Aorta (tissue), 5 donors: ENCODE measurements at places on chromosomes 7 and 10.
A peak's percentile ranks its signal among the peaks of the same experiment; 100 is the strongest.

GRCh38 chr7:43309706-43310022 lies 197.2 kb downstream of the HECW1 start:
- DNase-seq, result no peak

- no peak for DNase-seq
Measured at GRCh38 chr7:80014511-80014910, 120.1 kb upstream of the GNAI1 start.

DNA sequence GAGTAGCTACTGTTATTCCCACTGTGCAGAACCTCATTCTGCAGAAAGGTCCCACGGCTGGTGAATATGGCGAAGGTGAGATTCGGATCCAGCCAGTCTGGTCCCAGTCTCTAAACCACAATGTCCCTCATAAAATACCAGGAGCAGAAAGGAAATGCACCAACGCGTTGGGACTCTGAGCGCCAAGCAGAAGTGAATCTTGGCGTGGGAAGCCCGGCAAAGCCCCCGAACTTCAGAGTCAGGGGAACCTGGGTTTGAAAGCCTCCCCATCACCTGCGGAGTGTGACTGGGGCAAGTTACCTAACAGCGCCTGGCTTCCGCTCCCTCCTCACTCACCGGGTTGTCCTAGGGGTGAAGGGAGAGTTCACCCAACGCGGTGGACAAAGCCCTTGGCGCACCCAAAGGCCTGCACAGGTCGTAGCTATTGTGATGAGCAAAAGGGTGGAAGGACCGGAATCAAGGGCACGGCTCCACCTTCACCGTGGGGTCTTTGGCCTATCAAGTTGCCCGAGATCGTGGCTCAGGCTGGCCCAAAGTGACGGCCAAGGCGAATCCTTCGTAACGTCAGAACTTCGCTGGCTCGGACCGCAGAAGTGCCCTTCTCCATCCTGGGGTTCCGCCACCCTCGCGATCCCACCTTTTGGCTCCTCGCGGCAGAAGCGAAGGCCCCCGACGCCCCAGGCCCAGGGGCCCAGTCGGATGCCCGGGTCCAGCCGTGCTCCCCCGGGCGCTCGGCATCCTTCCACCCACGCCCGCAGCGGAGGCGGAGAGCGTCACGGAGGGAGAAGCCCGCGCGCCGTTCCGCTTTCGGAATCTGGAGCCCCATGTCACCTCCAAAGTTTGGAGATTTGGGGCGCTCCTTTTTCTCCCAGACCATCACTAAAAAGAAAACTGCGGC lies 811 bp downstream of the RGS10 start:
- peak; percentile 88 for DNase-seq

DNA sequence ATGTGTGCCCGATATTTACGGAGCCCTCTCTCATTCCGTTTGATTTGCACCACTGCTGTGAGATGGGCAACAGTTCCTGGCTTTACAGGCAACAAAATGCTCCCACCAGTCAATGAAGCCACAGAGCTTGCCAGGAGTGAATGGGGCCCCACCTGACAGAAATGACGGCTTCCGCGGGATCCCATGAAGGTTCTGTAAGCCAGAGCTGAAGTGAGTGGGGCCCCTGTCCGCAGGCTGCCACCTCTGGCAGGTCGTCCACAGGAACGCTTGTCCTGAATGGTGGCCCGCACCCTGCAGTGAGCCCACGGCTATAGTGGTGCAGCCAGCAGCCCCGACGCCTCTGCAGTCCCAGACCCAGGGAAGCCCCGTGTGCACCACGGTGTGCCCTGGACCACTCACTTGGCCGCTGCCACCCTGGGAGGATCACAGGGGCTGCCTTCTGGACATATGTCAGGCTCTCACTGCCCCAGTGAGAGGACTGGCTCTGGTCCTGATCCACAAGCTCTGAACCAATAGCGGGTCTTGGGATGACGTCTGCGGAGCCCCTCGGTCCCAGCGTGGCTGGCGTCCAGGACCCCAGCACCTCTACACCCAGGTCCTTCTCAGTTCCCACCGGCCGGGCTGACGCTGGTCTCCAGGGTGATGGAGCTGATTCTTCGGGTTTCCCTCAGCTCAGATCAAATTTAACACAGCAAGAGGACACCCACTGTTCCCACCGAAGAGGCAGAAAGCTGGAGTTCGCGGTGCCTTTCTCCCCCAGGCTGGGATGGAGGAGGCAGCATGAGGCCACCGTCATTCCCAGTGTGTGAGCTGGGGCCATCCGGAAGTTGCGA lies 511.9 kb downstream of the DNAJB6 start:
- DNase-seq, result peak; percentile 56
